NCI-H446 treated with DMSO at 0.1 percent for 48 hours (cell line): ENCODE measurements at places on chromosomes 7 and 10.

- no peak for DNase-seq
Observed at GRCh38 chr10:33712825-33713224, 378.4 kb upstream of the NRP1 start.

DNA sequence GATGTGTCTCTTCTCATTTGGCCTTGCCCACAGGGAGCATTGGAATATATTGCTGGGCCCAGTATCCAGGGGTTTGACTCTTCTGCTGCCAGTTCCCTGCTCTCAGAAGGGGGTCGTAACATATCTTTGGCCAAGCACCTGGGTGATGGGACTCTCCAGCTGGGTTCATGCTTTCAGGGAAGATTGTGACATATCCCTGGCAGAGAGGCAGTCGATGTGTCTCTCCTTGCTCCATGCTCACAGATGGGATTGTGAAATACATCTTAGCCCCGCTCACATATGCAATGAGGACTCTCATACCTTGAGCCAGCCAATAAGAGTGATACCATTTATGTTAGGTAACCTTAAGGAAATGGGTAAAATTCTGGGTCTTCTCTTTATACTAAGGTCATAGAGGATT, 39.2 kb upstream of the ZNF680 start:
- no peak for DNase-seq

DNA sequence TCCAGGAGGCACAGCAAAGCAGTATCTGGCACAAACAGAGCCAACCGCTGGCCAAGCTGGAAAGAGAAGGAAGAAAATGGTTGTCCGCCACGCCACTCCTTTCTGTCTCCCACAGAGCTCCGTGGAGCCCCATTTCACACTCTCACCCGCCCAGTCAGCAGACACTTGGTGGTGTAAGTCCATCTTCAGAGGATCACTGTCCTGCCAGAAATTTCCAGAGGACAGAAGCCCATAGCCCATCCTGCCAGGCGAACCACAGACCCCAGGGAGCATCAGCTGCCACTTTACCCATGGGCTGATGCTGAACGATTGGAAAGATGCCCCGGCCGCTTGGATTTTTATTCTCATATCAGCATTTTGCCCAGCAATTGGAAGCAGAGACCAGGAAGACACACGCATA, 144.7 kb upstream of the LYZL2 start:
- no peak for DNase-seq

- no peak for DNase-seq
Observed at GRCh38 chr7:83478616-83479015, 170.3 kb downstream of the SEMA3E start.

GRCh38 chr7:100048680-100049079, 894 bp upstream of the ZSCAN21 start:
- DNase-seq: no peak

DNA sequence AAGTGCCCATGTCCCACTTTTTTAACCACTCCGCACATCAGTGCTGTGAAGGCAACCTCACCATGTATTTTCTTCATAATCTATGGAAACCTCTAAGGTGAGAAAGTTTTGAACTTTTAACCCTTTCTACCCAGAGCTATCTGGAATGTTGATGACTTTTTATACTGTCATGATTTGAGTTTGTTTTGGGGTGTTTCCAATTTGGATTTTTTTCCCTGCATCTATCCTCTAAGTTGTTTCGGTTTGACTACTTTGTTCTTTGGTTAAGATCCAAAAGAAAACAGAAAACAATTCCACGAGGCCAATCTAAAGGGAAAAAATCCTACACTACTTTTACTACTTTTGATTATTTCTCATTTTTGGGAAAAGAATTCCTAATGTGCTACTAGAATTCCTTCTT, 279.7 kb downstream of the USP6NL start:
- DNase-seq: no peak

- DNase-seq: no peak
Observed at GRCh38 chr7:2231992-2232765, 566 bp downstream of the MAD1L1 start.

GRCh38 chr7:146136357-146136875, 19.8 kb downstream of the CNTNAP2 start:
- no peak for DNase-seq
